ENCODE measurements at places on chromosomes 13 and 19.

GRCh38 chr19:38340927-38341326 lies 5.3 kb downstream of the CATSPERG start:
- no peak for DNase-seq

- no peak for DNase-seq
Observed at GRCh38 chr13:76023652-76024051, 387.5 kb downstream of the LMO7 start.

- DNase-seq, result peak; percentile 84
Observed at GRCh38 chr19:48333467-48334384, 8.4 kb downstream of the EMP3 start.

- DNase-seq, result no peak
Observed at GRCh38 chr13:36098080-36098479, 33.1 kb downstream of the DCLK1 start.

DNA sequence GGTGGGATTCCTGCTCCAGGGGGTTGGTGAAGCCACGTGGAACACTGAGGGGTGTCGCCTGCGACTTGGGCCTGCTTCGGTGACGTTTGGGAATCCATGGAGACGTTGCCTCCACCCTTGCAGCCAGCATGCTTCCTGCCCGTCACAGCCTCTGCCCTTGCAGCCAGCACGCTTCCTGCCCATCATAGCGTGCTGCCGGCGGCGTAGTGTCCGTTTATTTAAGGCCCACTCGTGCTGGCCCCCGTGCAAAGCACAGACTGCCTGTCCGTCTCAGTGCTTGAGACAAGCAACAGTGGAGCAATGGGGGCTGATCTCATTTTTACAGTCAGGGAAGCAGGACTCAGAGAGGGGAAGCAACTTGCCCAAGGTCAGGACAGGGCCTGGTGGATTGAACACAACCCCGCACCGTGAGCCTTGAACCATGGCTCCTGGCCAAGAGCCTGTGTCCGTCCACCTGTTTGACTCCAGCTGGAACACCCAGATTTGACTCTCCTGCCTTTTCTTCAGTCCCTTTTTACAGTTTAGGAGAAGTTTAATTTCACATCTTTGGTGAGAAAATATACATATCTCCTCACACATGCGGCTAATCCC lies 149.6 kb downstream of the TEX29 start:
- DNase-seq, result no peak

DNA sequence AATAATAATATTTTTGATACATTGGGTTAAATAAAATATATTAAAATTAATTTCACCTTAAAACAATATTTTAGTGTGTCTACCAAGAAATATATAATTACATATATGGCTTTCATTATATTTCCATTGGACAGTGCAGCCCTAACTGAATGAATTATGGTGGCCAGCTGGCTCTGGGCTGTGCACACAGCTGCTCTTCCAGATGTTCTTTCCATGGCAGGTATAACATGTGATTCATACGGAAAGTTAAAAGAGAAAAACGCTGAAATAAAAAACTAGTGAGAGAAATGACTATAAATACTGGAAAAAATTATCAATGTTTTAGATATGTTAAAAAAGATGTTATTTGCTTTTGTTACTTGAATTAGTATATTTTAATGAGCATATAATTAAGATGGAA lies 216.3 kb downstream of the RGCC start:
- no peak for DNase-seq

DNA sequence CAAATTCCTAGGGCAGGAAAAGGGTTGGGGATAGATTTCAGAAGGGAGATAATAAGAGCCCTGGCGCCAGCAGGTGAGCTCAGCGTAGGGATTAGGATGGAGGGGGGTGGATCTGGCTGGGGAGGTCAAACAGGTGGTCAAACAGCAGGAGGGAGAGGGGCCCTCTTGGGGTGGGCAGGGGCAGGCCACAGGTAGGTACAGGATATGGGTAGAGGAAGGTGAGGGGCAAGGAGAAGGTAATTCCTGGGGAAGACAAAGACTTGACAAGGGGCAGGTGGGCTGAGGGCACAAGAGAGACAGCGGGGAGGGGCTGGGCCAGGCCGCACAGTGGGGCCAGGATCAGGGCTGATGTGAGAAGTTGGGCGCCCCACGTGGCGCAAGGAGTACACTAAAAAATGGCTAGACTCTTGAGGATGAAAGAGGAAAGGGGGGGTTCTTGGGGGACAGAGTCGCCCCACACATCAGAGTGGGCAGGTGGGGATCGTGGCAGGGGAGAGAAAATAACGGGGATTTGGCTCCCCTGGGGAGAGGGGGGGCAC lies 713 bp downstream of the KRI1 start:
- DNase-seq, result no peak

DNA sequence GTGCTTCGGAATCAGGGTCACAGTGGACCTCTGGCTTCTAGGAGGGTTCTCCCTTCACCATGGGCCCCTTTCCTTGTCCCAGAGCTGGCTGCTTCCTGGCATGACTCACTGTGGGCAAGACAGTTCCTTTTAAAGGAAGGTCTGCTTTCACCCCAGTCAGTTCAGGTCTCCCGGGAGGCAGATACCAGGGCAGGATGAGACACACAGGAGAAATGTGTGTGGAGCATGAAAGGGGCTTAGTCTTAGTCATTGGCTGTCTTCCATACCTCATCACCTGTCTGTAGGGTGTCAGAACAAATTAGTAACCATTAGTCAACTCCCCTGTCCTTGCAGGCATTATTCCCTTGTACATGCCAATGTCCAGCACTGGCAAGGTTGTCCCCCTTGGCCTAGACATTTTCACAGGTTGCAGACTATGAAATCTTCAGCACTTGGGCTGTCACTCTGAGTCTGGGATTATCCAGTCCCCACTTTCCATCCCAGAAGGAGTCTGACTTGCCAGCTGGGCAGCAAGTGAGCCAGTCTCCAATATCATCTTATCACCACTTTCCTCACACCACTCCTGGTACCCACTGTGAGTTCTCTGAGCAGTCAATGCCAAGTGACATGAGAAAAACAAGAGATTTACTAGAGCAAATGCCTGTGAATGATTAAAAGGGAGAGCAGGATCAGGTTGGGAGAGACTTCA lies 76.8 kb upstream of the MEDAG start:
- no peak for DNase-seq

GRCh38 chr13:25739376-25739775 lies 312.4 kb downstream of the SHISA2 start:
- no peak for DNase-seq

DNA sequence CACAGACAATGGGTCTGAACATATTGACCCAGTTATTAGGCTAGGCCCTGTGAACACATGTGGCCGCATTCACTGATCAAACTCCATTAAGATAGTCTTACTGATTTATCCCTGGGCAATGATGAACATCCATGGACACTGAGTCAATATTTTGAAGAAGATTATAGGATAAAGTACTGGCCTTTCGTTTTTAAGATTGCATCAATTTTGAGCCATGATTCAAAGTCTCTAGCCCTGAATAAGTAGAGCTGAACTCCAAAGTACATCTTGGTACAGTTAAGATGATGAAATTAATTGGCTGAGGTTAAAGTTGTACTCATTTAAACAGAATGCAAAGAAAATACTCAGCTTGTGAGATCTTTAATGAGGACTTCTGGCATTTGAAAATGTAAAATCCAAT lies 1581.9 kb downstream of the EFNB2 start:
- no peak for DNase-seq

GRCh38 chr19:8697671-8698432 lies 743 bp downstream of the ACTL9 start:
- no peak for DNase-seq

DNA sequence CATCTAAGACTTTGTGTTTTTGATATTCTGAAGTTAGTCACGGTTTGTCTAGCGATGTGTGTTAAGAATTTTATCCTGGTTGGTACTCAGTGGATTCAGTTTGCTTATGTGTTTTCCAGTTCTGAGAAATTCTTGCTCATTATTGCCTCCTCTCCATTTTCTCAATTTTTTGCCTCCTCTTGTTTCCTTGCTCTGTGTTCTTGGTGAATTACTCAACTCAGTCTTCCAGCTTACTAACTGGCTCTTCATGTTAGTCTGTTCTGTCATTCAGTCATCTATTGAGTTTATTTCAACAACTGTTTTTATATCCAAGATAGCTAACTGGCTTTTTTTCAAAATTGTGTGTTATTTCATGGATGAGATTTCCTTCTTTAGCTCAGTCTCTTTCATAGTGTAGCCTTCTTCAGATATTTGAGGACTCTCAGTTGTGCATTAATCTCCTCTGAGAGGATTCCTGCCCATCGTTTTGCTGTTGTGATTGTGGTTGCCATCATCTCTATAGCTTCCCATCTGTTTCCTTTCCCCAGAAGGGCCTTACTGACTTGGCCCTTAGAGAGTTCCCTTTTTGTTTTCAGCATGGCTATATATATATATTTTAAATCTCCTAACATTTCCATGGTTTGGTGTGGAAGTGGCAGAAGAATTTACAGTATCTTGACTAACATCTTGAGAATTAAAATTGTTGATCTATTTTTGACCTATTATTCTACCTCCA lies 6.2 kb downstream of the SETDB2 start:
- DNase-seq, result no peak

GRCh38 chr13:99907627-99908026 lies 63.9 kb downstream of the ZIC5 start:
- no peak for DNase-seq

GRCh38 chr19:1618157-1619093 lies 13.2 kb upstream of the UQCR11 start:
- DNase-seq, result no peak

DNA sequence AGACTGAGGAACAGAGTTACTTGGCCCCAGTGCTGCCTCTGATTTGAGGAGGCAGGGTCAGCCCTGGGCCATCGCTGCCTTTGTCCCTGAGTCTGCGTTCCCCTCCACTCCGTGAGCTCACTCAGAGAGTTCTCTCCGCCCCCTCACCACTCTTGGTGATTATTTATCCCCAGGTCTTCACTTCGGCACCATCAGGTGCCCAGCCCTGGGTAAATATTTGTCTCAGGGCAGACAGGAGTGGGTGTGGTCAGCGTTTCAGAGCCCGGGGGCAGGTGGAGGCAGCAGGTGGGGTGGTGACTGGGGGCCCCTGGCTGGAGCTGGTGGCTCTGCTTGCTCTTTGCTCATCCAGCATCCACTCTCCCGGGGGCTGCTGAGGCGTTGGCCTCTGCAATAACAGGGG lies 20.6 kb downstream of the PPP1R37 start:
- DNase-seq, result no peak

DNA sequence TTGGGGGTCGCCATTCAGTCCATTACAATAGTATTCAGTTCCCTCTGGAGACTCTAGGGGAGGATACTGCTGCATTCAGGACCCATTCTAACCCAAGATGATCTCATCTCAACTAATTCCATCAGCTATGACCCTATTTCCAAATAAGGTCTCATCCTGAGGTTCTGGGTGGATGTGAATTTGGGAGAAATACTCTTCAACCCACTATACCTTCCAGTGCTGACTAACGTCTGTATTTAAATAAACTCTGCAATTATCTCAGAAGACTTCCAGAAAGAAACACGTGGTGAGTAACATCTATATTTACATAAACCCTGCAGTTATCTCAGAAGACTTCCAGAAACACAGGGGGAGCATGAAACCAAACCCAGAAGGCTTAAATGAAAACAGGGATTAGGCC lies 1300.7 kb downstream of the PCDH9 start:
- DNase-seq, result no peak

DNA sequence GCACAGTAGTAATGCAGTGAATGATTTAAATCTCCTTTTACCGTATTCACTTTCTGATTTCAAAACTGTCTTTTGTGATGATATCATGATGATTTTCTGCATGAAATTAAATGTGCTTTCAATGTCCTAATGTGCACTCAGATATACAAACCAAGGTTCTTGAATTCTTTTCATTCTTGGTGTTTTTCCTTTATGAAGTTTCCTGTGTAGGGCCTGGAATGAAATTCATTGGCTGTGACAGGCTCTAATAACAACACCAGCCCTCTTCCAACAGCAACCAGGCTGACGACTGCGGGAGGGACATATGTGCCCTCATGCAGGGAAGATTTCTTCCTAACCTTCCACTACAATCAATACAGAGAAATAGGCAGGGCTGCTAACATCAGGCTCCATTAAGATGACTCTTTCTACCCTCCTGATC lies 1052.0 kb downstream of the DIAPH3 start:
- no peak for DNase-seq

- DNase-seq, result no peak
Observed at GRCh38 chr13:26253262-26253786, 605 bp upstream of the CDK8 start.

DNA sequence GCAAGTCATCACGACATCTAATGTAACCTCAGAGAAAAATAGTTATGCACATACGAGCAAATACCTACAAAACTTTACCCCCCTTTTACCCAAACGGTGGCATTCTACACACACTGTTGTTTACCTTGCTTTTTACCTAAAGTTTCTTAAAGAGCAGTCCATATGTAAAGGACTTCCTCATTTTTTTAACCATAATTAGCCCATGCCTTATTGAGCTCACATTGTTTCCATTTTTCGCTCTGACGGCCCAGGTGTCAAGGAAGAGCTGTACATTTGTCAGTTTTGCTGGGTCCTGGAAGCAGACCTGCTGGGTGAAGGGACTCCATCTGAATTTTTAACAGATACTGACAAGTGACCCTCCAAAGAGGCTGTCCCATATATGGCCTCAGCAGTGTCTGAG lies 89.4 kb downstream of the STK24 start:
- no peak for DNase-seq

GRCh38 chr13:108961542-108962125 lies 332.2 kb downstream of the MYO16 start:
- no peak for DNase-seq

DNA sequence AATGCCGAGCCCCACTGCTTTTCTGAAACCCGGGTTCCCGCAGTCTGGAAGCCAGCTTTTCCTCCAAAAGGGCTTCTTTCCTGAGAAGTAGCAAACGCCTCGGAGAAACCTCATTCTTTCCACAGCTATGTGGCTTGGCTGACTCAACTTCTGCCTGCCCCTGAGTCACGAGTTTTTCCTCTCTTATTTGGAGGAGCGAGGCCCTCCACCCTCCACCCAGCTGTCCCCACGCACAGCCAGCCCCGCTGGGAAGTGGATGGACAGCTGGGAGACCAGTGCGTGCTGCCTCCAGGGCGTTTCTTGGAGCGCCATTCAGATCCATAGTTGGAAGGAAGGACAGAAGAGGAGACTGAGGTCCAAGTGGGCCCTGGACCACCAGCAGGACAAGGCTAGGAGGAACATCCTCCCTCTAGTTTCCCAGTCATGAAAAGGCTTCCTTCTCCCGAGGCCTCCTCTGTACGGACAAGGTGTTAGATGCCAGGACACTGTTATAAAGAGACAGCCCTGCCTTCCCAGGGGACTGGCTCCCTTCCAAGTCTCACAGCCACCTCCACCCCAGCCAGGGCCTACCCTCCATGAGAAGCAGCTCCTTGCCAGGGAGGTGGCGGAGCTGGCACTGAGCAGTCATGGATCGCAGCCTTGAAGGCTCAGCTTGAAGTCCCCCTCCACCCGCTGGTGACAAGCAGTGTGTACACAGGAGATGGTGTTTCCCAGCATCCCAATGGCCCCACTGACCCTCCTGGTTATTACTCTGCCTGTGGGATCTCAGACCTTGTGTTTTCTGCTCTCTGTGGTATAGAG lies 2.5 kb upstream of the PLEKHF1 start:
- no peak for DNase-seq

- DNase-seq, result no peak
Observed at GRCh38 chr19:45638930-45639729, at the start of gene EML2. EML2 (minus strand) TSS chr19:45639397; CDS start chr19:45639376, 21 bp downstream.
